ENCODE measurements at places on chromosomes 7 and 10.
A peak's percentile ranks its signal among the peaks of the same experiment; 100 is the strongest.

- DNase-seq = peak; percentile 97
Observed at GRCh38 chr7:20199015-20199737, 18.0 kb downstream of the MACC1 start.

GRCh38 chr10:68301790-68302502, 29.9 kb upstream of the HNRNPH3 start:
- DNase-seq = peak; percentile 64

GRCh38 chr7:17044861-17045260, 163.1 kb upstream of the AGR3 start:
- no peak for DNase-seq

GRCh38 chr10:89332123-89332633, 4.4 kb downstream of the IFIT3 start:
- peak; percentile 28 for DNase-seq

DNA sequence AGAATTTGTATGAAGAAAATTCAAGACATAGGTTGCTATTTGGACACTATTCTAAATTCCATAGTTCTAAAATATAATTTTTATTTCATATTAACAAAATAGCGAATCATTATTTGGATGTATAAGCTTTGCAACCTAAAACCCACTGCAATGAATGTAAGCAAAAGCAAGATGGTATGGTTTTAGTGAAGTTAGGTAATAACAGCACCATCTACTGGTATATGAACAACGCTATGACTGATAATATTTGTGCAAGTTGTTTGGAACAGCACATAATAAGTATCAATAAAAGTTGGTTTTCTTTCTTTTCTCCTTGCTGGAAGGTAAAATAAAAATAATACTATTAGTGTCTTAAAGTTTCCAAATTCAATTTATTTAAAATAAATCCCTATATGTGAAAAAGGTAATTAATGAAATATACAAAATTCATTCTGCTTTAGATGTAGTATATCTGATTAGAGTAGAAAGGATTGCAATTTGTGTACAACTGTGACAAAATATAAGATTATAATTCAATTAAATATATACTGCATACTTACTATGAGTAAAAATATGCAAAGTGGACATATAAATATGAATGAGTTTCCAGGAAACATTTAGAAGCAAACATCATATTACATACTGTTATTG, 79.0 kb upstream of the LSM8 start:
- DNase-seq = peak; percentile 58

- no peak for DNase-seq
Observed at GRCh38 chr7:35802649-35803048, 1.8 kb downstream of the SEPTIN7 start.

GRCh38 chr10:2878818-2879217, 188.5 kb upstream of the PFKP start:
- DNase-seq = no peak
